Melanocyte of skin (primary cell): ENCODE measurements at places on chromosomes 6 and 20. TPM values are rescaled to one million over a fixed set of nuclear protein-coding genes. Genes with fewer than 3 reads are reported as not detected.

The RBM38 gene
- total RNA-seq, result 11.7 and 15.6 TPM in 2 replicates

The CTNNBL1 gene
- total RNA-seq, result 35.0 and 46.0 TPM in 2 replicates

The CLVS2 gene
- total RNA-seq, result not detected in 2 replicates

The GTSF1L gene
- not detected in 2 replicates for total RNA-seq

The PDYN gene
- total RNA-seq, result not detected in 2 replicates

The MATN4 gene
- total RNA-seq, result not detected in 2 replicates

The MDC1 gene
- total RNA-seq, result 6.5 and 6.9 TPM in 2 replicates

The SCP2D1 gene
- not detected in 2 replicates for total RNA-seq

The SEL1L2 gene
- not detected in 2 replicates for total RNA-seq

The PRRT1 gene
- total RNA-seq, result 0.34 TPM in 1 of 2 replicates, not detected in the other

The CRISP2 gene
- total RNA-seq, result not detected in 2 replicates
